ENCODE measurements at places on chromosomes 16 and 17.

DNA sequence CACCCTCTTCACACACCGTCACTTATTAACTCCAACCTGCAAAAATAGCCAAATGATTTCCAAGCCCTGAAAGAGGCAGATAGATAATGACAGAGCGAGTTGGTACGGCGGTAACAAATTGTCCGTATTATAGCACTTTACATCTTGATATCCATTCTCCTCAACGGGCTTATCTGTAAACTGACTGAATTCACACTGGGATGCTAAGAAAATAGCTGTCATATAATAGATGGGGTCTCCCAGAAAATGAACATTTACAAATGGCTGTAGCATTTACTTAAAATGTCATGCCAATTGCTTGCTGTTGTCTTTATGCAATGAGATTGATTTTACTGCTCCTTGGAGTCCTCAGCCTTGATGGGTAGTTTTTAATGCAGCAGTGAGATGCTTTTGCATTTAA, 225.8 kb upstream of the SDK2 start:
- DNase-seq = no peak

DNA sequence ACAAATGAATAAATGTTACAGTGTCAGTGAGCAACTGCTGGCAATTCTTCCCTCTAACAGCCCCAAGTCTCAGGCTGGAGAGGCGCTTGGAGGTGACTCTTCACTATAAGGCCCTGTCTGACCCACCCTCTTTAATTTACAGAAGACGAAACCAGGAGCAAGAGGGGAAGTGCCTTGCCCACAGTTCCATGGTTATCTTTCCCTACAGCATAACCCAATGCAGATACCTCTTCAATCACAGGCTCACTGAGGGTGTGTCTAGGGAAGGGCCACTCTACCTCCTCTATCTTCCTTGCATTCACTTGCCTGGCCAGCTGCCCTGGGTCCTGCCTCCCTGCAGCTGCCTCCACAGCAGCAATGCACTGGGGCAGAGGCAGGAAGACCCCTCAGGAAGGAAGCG, 9.6 kb upstream of the N4BP1 start:
- peak; percentile 51 for DNase-seq

- DNase-seq = no peak
Measured at GRCh38 chr17:49742166-49742638, 21.7 kb downstream of the FAM117A start.

DNA sequence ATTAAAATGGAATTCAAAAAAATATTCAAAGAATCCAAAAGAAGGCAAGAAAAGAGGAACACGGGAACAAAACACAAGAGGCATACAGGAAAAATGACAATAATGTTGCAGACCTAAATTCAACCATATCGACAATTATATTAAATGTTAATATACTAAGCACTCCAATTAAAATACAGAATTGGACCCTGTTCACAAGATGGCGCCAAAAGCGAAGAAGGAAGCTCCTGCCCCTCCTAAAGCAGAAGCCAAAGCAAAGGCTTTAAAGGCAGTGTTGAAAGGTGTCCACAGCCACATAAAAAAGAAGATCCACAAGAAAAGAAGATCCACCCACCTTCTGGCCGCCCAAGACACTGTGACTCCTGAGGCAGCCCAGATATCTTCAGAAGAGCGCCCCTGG, 6.3 kb upstream of the XAF1 start:
- DNase-seq = peak; percentile 29

DNA sequence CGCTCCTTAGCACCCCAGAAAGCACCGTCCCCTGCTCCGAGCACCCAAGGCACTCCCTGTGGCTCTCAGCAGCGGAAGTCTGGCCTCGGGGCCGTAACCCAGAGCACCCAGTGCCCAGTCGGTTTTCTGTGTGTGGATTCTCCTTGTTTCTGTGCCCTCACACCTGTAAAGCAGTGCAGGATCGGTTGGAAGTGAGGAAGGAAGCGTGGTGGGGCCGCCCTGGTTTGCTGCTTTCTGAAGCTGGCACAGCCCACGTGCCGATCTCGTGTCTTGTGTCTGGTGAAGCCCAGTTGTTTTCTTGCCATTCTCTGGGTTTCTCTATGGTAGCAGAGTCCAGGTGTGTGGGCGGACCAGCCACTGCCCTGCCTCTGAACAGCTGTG, 3.7 kb downstream of the ACSF3 start:
- no peak for DNase-seq

GRCh38 chr17:77225265-77225664, 84.5 kb downstream of the SEC14L1 start:
- DNase-seq = no peak

DNA sequence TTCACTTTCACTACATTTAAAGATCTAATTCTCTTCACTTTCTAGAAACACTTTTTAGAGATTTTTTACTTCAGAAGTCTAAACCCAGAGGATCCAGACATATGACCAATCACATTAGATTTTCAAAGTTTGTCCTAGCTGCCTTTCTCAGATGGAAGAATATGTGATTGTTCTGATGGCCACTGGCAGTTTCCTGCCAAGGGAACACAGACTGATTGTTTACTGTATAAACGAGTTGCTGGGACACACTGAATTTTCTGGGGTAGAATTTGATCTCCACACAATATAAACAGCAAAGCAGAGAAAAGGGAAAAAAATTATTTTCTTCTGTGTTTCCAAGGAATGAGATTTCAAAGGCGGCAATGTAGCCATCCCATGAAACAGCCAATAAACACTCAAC, 480.0 kb downstream of the TOX3 start:
- no peak for DNase-seq

- DNase-seq = peak; percentile 95
Measured at GRCh38 chr16:588889-589657, 793 bp upstream of the RAB40C start.

GRCh38 chr16:17467923-17468540, 2.7 kb downstream of the XYLT1 start:
- peak; percentile 49 for DNase-seq

GRCh38 chr16:73065632-73066330, 17.9 kb upstream of the ZFHX3 start:
- DNase-seq = no peak

GRCh38 chr17:82531431-82531881, 11.9 kb downstream of the FOXK2 start:
- DNase-seq = no peak

DNA sequence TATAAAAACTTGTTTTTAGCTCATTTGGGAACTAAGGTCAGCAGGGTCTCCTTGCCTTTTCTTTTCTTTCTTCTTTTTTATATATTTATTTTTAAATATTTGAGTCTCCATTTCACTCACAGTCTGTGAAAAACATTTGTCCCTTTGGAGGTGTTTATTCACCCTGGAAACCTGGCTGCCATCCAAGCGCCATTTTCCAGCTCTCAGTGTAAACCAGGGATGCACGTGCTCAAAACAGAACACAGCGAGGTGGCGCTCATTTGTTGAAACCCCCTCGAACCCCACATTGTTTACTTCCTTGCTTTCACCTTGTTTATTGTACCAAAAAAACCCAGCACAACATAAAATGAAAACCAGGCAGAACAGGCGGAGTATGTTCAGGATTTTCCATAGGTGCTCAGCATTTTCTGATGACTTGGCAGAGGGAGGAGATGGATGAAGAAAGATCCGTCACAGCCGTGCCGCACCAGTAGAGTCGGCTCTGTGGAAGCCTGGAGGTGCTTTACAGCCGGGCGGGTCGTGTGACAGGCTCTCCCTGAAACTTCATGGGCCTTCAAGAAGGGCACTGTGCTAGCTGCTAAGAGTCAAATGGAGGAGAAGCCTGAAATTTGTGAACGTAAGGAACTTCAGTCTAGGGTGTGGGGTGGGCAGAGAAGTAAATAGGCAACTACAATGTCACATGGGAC, 284.4 kb downstream of the FOXL1 start:
- no peak for DNase-seq

DNA sequence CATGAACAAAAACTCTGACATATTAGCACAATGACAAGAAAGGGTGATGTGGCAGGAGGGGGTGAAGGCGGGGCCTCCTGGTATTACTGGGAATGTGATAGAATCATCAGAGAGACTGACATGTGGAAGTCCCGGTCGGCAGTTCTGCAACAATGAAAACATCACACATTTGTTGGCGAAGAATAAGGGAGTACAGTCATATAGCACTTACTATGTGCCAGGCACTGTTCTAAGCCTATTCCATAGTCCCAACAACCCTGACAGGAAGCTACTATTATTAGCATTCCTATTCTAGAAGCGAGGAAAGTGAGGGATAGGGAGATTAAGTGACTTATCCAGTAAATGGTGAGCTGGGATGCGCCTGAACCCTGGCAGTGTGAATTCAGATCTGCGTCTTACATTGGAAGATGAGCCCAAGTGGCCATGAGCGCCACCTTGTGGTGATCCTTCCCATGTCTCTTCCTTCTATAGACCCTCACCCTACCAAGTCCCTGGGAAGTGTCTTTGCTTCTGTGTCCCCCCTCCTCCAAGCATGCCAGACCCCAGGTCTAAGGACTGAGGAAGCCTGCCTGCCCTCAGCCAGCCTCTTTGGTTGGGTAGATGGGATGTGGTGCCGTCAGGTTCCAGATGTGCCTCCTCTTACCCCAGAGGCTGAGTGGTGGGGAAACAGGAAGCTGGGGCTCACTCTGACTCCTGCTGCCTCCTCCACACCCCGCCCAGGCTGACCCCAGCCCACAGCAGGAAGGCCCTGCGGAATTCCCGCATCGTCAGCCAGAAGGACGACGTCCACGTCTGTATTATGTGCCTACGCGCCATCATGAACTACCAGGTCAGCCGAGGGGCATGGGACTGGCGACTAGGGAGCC, 14.0 kb downstream of the FMNL1 start:
- peak; percentile 80 for DNase-seq

- DNase-seq = peak; percentile 92
Measured at GRCh38 chr16:175011-175949, 1.2 kb upstream of the HBA1 start.

DNA sequence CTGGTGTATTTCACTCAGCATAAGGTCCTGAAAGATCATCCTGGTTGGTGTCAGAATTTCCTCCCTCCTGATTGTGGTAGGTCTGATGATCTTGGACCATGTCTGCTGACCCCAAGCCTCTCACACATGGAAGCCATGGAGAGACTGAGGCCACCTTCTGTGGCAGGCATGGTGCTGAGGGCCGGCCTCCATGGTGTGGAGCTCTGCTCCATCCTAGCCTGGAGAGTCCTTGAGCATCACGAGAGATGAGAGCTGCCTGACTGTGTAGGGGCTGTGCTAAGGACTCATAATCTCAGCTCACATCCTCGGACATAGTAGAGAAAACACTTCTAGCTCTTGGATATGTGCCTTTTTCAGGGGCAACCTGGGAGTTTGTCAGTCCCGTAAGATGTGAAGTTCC, 40.6 kb downstream of the MPRIP start:
- no peak for DNase-seq

DNA sequence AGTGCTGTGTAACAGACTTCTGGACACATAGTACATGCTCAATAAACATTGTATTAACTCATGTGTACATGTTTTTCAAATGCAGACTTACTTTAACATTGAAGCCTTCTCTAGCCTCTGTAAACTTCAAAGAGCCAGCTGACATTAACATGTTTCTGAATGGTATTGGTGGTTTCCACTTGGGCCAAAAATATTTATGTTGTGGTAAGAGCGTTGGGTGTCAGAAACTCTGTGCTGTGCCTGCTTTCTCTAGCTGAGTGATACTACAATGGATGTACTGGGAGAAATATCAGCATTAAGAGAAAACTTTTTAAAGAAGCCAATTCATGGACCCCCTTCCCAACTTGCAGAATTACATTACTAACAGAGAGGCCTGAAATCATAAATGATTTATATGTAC, 1951.7 kb downstream of the TP53TG3F start:
- no peak for DNase-seq

DNA sequence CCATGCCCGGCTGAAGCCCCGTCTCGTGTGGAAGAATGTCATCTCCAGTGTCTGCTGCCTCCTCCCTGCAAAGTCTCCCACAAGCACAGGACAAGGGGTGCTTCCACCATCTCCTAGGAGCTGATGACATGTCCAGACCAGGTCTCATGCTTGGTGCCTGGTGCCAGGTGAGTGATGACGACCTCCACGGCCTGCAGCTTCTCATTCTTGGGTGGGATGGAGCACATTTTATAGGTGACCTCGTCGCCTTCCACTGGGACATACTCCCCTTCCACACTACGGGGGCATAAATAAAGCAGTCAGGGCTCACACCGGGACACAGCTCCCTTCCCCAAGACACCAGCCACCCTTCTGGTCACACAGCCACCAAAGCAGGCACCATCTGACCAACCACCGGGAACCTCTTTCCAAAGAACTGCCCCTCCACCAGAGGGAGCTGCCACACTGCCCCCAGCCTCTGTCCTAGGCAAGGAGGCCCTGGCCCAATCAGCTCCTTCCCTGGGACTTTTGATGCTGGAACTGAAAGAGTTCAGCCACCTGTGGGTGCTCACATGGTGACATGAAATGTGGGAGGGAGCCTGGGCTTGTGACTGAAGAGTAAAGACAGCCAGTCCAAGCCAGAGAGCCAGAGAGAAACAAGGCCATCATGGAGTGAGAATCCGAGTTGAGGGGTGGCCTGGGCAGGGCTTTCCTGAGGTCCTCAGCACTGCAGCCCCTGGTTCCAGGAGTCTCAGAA, 13.6 kb downstream of the CARHSP1 start:
- DNase-seq = no peak

GRCh38 chr16:27547134-27547533, 2.6 kb downstream of the GTF3C1 start:
- DNase-seq = peak; percentile 27

DNA sequence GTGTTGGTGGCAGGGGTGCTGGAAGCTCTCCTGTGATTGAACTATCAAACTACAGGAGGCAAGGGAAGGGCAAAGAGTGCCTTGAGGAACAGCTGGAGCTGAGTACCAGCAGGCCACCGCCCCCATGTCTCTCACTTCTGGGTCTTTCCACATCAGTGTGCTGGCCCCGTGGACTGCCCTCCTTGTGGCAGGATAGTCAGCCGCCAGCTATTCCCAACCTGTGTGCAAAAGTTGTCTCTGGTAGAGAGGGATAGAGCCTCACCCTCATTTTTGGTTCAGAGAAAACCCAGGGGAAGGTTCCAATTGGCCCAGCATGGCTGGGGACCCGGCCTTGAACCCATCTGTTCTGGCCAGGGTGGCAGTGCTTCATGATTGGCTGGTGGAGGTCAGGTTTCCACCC, 211.8 kb downstream of the IRF8 start:
- no peak for DNase-seq

DNA sequence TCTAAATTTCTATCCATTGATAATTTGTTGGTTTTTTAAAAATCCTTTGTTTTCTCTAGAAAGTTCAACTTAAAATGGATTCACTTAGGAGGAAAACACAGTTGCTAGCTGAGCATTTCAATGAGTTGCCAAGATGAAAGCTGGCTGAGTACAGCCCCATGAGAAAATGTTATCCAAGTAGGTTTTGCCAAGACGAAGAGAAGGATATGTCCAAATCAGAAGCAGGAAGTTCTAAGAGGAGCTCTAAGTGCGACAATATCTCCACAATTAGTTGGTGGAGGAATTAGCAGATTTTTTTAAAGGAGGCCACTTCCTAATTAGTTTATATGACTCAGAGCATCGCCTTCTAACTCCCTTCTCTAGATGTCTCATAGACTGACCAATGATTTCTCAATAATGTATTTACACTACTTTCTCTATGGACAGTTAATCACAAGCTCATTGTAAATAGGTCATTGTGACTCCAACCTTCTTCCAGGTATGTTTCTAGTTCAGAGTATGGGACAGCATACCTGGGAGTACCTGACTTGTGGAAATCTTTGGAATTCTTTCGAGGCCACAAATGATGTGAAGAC, 873.3 kb upstream of the SOX9 start:
- DNase-seq = no peak

GRCh38 chr16:29962344-29962994, 590 bp downstream of the TMEM219 start:
- no peak for DNase-seq

- no peak for DNase-seq
Measured at GRCh38 chr16:4525069-4525468, 13.5 kb downstream of the CDIP1 start.

- DNase-seq = no peak
Measured at GRCh38 chr16:19765860-19766553, 47.9 kb downstream of the IQCK start.
